ENCODE measurements at places on chromosomes 16 and 17.
A peak's percentile ranks its signal among the peaks of the same experiment; 100 is the strongest.

- peak; percentile 75 for DNase-seq
Measured at GRCh38 chr17:29734640-29735039, 111.9 kb upstream of the CORO6 start.

GRCh38 chr17:39787743-39788484 is 50.2 kb downstream of the GRB7 start:
- DNase-seq: no peak

DNA sequence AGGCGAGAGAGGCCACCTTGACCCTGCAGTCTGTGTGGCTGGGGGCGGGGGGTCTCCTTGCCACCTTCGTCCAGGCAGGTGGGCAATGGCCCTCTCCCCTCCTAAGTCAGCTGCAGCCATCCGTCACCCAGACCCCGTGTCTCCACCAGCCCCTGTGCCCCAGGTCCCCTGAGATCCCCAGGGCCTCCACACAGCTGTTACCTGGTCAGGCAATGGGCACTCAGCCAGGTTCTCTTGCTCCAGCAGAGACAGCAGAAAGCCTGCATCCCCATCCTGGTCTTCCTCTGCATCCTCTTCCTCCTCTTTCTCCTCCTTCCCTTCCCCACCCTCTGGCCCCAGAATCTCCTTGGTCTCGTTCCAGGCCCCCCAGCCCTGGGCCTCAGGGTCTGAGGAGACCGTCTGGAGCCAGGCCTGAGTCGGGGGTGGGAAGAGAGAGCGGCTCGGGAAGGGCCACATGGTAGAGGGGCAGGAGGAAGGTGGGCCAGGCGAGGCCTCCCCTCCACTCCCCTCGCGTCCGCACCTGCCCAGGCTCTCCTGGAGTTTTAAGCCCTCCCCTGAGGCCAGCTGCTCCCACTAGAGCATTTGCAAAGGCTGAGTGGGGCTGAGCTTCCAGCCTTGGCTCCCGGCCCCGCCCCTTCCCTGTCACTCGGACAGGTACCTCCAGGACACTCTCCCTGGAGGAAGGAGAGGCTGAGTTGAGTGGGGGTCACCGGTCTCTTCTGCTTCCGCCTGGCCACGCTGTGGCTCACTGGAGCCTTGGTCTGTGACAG is at the start of gene PABPN1L:
TSS of gene PABPN1L (minus strand) at position 510 of the 770 bp plus-strand sequence. CDS start at position 456, 54 bp downstream.
- DNase-seq: no peak

GRCh38 chr17:76550712-76551615 is 11.1 kb downstream of the PRCD start:
- peak; percentile 82 for DNase-seq

- no peak for DNase-seq
Measured at GRCh38 chr17:41520821-41521521, 2.3 kb upstream of the KRT15 start.

- DNase-seq: no peak
Measured at GRCh38 chr16:11506741-11507305, 79.9 kb downstream of the LITAF start.

DNA sequence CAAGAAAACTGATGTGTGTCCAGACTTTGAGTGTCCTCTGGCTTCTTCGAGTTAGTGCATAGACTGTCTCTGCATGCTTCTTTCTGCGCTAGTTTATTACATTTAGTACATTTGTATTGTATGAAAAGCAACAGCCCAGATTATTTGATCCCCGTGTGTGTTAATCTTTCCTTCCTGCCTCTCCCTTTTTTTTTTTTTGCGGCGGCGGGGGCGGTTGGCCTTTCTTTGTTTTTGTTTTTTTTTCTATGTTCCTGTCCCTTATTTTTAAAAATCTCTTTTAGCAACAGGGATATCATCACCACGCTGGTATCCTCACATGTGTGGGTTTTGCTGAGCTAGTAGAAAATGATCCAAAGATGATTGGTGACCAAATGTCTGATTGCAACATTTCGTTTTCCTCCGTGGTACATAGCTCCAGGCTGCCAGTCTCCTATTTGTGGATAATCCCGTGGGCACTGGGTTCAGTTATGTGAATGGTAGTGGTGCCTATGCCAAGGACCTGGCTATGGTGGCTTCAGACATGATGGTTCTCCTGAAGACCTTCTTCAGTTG is 9.4 kb downstream of the SCPEP1 start:
- no peak for DNase-seq

GRCh38 chr16:49354101-49354500 is 19.5 kb upstream of the C16orf78 start:
- DNase-seq: no peak

GRCh38 chr16:59088431-59088830 is 354.3 kb upstream of the GOT2 start:
- no peak for DNase-seq

- no peak for DNase-seq
Measured at GRCh38 chr17:80800481-80801391, 190.9 kb upstream of the CHMP6 start.

DNA sequence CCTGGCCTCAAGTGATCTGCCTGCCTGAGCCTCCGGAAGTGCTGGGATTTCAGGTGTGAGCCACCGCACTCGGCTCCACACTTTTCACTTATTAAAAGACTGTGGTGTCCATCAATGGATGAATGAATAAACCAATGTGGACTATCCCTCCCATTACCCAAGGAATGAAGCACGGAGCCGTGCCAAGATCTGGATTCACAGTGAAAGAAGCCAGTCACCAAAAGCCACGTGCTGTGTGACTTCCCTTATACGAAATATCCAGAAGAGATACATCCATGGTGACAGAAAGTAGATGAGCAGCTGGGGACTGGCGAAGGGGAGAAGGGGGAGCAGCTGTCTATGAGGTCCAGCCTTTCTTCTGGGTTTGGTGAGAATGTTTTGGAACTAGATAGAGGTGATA is 48.2 kb upstream of the STH start:
- no peak for DNase-seq

DNA sequence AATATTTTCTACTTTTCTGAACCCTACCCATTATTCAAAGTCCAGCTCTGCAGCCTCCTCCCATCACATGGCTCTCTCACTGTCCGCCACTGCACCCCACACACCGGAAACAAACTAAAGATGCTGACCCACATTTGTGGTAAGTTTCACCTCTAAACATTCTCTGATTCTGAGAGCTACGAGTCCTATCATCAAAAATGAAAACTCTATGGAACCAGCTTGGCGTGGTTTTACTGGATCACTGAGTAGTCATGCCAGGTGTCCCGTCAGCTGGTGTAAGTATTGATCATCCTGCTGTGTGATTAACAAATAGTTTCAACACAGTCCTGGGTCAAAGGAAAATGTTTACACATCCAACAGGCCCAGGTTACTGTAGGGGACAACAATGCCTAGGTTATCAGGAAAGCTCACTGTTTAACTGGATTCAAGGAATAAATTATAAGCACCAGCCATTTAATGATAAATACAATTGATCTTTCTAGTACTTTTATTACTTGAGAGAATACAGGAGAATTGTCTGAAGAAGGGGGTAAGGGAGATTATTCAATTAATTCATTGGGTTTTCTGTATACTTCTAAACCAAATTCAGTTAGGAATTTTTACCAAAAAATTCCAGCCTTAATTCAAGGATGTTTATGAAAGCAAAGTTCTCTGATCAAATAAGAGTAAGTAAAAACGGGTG is 33.9 kb downstream of the CYTH1 start:
- no peak for DNase-seq

Measured in iris pigment epithelial cell (primary cell).